Nephron progenitor cell (in vitro differentiated cells): ENCODE measurements at places on chromosomes 1 and 21.
A peak's percentile ranks its signal among the peaks of the same experiment; 100 is the strongest.

DNA sequence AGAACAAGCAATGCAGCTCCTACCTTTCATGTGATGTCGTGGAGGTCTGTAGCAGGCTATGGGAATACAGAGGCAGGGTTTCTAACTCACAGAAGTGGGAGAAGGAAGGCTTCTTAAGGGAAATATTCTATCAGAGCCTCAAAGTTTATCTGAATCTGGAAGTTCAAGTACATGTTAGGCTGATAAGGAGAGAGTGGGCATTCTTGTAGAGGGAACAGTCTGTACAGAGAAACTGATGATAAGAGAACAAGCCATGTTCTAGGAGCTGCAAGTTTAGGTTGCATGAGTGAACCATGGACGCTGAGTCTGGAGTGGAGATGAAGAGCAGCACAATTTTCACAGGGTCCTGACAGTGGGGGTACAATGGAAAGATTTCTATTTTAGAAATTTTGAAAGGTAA lies 344.0 kb downstream of the CHRM3 start:
- no peak for DNase-seq

DNA sequence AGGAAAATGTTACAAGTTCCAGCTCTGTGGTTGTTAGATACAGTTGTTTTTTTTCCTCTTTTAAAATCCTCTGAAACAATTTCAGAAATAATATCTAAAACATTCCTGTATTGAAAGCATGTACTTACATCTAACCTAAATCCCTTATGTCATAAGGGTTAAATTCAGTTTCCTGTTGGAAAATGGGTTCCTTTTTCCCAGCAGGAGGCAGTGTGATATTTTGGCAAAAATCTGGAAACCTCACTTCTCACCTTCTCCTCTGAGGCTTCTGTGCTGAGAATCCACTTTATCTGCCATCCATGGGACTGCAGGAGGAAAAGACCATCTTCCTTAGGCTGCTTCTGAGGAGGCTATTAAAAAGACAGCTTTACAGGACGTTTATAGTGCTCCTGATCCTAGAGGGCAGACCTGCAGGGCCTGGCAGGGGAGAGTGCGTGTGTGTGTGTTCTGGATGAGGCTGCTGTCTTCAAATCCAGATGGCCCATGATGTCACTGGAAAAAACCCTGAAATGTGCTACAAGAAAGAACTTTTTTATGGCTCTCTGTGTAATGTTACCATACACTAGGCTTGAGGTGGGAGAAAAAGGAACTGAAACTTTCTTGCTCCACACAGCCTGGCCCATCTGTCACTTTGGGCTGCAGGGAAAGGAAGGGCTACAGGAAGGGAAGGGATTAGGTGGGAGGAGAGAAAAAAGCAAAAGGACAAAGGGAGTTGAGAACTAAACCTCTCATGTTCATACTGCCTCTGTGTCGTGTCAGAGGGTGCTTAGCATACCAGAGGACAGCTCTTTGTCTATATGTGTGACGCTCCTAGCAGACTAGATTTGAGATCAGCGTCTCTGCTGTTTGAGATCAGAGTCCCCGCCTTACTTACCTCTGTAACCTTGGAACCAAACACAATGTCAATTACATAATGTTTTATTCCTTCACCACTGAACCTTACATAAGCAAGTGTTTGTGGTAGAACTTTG lies 379.2 kb upstream of the SPAG17 start:
- DNase-seq = peak; percentile 7

DNA sequence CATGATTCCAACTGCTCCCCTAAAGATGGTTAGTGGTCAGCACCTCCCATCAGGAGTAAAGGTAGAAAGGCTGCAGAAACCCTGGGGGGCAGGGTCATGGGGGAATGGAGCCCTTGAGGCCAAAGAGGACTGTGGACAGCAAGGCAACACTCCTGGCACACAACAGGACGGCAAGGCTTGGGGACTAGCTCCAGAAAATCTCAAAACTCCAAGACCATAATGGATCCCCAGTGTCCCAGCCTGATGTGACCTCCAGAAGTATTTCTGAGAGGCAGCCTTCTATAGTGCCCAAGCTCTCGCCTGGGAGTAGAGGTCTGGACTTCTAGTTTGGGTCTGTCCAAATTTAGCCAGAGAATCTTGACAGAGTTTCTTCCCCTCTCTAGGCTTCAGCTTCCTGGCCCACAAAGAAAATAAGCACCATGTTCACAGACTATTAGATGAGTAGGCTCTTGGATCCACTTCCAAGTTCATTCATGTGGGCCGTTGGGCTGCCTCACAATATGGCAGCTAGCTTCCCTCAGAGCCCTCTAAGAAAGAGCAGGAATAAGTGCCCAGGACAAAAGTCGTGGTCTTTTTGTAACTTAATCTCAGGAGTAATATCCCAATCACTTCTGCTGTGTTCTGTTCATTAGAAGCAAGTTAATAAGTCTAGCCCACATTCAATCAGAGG lies 6.9 kb downstream of the CD2 start:
- no peak for DNase-seq

- no peak for DNase-seq
These were observed 82.5 kb downstream of the EDEM3 start for GRCh38 chr1:184672013-184672726.

DNA sequence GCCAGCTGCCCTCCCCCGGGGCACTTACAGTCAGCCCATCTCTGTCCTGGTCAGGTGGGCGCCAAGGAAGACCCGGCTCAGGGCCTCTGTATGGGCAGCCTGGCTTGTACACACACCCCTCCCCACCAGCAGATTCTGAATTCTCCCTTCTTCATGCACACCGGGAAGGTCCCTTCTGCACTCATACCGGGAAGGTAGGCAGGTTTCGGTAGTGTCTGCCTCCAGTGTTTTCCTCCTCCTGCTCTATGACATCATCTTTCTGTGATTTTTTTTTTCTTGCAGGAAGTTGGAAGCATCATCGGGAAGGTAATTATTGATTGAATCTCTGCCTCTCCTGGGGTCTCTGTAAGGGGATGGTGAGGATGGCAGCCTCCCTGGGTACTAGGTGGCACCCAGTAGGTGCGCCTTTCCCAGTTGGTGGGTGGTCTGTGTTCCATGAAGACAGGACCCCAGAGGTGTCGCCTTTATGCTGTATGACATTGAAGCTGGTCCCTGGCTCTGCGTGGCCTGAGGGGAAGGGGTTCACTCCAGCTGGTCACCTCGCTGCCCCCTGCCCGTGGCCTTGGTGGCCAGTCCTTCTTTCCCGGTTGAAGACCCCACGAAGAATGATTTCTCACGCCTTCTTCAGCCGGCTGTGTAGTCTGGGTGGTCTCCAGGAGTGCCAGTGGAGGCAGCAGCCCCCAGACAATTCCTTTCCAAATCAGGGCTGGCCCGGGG lies 82.1 kb upstream of the COL6A1 start:
- DNase-seq = no peak

DNA sequence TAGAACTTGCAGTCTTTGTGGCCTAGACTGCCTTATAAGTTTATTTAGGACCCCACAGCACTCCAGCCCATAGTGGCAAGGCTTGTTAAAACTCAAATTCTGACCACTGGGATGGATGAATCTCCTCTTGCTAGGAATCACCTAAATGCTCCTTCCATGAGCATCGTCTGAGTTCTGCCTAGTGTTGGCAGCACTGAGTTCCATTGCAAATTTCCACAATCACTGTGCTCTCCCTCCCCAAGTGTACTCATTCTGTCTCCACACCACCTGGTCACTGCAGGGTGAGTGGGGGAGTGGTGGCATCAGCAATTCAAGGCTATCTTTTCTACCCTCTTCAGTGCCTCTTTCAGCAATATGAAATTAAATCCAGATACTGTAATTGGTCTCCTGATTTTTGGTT lies 46.7 kb upstream of the PTBP2 start:
- no peak for DNase-seq

GRCh38 chr21:21973806-21974205 lies 975.6 kb downstream of the NCAM2 start:
- DNase-seq = peak; percentile 1

GRCh38 chr1:198160946-198161614 lies 4.3 kb downstream of the NEK7 start:
- no peak for DNase-seq

DNA sequence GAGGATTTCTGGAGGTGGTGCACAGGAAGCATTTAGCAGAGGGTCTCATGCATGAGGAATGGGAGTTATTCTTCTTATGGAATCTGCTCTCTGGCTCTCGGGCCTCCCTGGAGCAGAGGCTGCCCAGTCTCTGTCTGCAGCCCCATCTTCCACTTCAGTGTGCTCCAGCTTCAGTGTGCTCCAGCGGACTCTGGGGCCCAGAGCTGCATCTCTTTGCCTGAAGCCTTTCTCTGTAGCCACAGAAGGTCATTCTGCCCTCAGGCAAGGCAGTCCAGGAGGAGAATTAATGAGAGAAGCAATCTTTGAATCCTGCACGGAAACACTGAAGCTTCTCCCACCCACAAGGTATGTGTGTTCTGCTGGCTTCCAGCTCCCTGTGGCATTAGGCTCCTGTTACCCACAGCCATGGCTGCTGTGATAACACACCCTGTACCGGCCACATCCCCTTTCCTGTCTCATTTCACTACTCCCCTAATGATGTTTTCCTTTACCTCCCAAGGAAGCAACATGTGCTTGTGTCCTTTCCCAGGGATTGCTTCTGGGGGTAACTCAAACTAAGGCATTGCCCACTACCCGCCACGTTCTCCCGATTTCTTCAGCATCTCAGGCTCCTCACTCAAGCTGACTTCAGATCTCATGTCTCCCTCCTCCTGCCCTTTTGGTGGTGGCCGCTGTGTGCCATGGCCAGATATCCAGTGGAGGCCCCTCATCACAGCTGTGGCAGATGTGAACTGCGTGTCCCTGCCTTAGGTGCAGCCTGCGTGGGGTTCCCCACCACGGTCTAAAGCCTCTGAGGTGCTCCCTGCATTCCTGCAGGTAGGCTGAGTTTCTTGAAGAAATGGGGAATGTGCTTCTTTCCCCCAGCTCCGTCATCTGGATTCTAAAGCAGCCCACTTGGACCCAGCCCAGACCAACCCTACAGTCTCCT lies 181.2 kb upstream of the GALNT2 start:
- DNase-seq = no peak

- peak; percentile 16 for DNase-seq
These were observed 8.1 kb upstream of the RNF187 start for GRCh38 chr1:228478912-228479711.

DNA sequence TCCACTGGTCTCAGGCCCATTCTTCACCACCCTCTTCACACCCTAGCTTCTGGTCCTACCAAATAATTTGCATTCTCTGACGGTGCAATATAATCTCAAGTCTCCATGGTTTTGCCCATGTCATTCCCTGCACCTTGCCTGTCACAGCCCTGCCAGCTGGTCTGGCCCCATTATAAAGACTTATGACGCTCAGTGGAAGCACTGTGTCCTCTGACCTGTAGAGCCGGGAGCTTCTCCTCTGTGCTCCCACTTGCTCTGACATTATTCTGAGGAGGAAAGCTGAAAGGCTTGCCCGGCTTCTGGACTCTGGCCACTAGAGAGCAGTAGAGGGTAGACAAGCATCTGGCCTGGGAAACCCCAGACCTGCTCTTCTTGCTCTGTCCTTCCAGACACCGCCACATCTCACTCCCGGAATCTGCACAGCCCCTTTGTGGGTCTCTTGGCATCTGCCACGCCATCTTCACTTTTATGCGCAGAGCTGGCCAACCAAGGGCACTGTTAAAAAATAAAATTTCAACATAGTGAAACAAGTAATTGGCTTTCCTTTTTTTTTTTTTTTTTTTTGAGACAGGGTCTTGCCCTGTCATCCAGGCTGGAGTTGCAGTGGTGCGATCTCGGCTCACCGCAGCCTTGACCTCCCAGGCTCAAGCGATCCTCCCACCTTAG lies 44.4 kb downstream of the NENF start:
- DNase-seq = peak; percentile 83

GRCh38 chr1:145690587-145691558 lies 16.3 kb downstream of the PDZK1 start:
- no peak for DNase-seq

DNA sequence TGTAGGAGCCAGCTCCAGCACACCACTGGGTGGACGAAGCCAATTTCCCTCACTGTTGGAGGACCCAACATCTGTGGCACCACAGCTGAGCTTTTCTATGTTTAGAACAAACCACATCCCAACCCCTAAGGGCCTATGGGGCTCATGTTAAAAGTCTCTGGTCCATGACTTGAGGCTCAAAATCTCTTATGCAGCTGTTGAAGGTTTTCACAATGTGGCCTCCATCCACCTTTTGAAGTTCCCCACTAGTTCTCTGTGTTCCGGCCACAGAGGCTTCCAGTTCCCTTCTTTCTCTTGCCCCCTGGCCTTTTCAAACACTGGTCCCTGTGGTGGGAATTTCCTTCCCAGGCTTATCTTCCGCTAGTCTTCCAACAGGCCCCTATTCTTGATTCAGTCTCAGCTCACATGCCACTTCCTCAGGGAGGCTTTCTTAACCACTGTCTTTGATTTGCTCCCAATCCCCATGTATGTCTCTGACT lies 3.9 kb upstream of the IFNLR1 start:
- DNase-seq = no peak

DNA sequence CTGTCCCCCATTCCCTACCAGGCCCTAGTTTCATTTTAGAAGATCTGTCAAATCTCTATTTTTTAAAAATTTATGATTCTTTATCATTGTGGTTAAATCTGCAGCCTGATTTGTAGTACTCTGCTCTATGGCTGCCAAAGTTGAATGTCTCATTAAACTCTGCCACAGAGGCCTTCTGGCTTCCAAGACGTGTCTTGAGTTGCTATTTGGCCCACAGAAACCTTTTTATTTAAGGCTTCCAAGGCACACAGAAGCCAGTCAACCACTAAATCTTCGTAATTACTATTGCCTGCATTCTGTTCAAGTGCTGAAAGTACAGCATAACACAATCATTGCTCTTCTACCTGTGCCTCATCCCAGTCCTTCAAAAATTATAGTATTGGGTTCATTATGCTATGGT lies 971.0 kb downstream of the NCAM2 start:
- no peak for DNase-seq

DNA sequence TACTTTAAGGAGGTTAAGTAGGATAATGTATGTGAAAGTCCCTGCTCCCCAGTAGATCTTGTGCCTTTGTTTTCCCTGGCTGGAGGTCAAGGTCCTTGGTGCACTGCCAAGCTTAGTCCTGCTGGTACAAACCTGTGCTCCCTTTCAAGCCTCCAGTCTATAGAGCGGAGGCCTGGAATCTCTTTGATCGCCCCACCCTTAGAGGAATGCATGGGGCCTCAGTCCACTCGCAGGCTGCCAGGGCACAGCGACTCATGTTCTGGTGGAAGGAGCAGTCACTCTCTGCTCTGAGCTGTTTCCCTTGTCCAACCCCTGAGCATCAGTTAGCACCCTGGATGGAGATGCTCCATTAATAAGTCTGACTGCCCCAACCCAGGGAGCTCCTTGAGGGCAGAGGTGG lies 121.8 kb downstream of the HMGB4 start:
- DNase-seq = no peak

DNA sequence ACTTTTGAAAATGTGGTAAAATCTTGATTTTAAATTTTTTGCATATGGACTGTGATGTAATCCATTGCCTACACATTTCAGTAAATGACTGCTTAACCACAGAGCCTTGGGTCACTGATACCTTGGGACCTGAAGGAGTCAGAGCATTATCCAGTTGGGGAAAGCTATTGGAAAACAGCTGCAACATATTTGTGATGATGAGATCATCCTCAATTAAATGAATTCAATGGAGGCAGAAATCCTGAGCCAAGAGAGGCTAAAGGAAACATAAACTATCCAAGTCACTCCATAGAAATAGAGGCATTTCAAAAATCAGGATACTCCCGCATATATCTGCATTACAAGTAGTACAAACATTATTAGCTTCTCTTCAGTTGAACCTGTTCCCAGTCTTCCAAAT lies 99.8 kb upstream of the PRMT6 start:
- DNase-seq = no peak
